Neuronal stem cell (in vitro differentiated cells): ENCODE measurements at places on chromosomes 12 and 14.

DNA sequence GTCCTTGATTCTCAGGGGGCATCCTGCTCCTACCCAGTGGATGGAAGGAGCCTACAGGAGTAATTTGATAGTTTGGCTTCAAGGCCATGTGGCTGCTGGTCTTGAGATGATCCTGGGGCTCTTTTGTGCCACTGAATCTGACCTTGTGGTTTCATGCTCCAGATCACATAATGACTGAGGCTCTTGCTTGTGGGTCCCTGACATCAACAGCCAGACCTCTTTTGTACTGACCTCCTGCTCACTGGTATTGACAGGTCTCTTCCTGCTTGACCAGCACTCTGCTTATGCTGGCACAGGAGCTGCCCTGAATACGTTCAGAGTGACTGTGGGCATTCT is 23.2 kb upstream of the JPH4 start:
- H3K27ac ChIP-seq, result no peak overlapping the region
- no peak overlapping the region for H3K4me3 ChIP-seq
- no peaks in the 10 kb centered on the region for H3K36me3 ChIP-seq
- no peak for DNase-seq
- no peaks in the 10 kb centered on the region for H3K4me1 ChIP-seq

GRCh38 chr14:53458368-53458814 is 305.3 kb upstream of the DDHD1 start:
- H3K4me3 ChIP-seq, result no peak overlapping the region
- H3K4me1 ChIP-seq, result peaks cover 3% of the 10 kb centered on the region
- no peaks in the 10 kb centered on the region for H3K36me3 ChIP-seq
- H3K27me3 ChIP-seq, result no peaks in the 10 kb centered on the region
- peak; percentile 43 for DNase-seq

GRCh38 chr12:93684716-93685115 is 7.5 kb downstream of the CRADD start:
- no peak for DNase-seq
- H3K36me3 ChIP-seq, result no peaks in the 10 kb centered on the region
- H3K27ac ChIP-seq, result no peak overlapping the region
- no peak overlapping the region for H3K4me3 ChIP-seq

- H3K27me3 ChIP-seq, result peaks cover 48% of the 10 kb centered on the region
- no peak overlapping the region for H3K4me3 ChIP-seq
- no peaks in the 10 kb centered on the region for H3K36me3 ChIP-seq
- H3K4me1 ChIP-seq, result no peaks in the 10 kb centered on the region
These were observed 21.3 kb downstream of the TBX3 start for GRCh38 chr12:114662512-114663177.

- peak; percentile 33 for DNase-seq
- no peaks in the 10 kb centered on the region for H3K4me1 ChIP-seq
- no peaks in the 10 kb centered on the region for H3K27me3 ChIP-seq
- peak overlapping the region; percentile 60 for H3K27ac ChIP-seq
- H3K4me3 ChIP-seq, result peak overlapping the region; percentile 60
These were observed 754 bp downstream of the ZNF605 start for GRCh38 chr12:132955094-132956010.

- H3K36me3 ChIP-seq, result no peaks in the 10 kb centered on the region
- DNase-seq, result no peak
- no peaks in the 10 kb centered on the region for H3K27me3 ChIP-seq
These were observed 231.6 kb downstream of the CACNA1C start for GRCh38 chr12:2284321-2284813.
